H7 (cell line): ENCODE measurements at places on chromosomes 7 and 10. TPM values are rescaled to one million over a fixed set of nuclear protein-coding genes. Genes with fewer than 3 reads are reported as not detected.

The CDH23 gene
- 4.5 and 4.7 TPM in 2 replicates for total RNA-seq

The SORCS1 gene
- 1.00 and 1.3 TPM in 2 replicates for total RNA-seq

The HOXA9 gene
- total RNA-seq: not detected in 2 replicates

The PDSS1 gene
- 17.4 and 18.1 TPM in 2 replicates for total RNA-seq

The PAPOLB gene
- 0.14 TPM in 1 of 2 replicates, not detected in the other for total RNA-seq

The CCDC3 gene
- total RNA-seq: 0.63 and 0.73 TPM in 2 replicates

The ZNF425 gene
- 3.0 and 4.6 TPM in 2 replicates for total RNA-seq

The THSD7A gene
- total RNA-seq: 0.18 and 0.69 TPM in 2 replicates

The TRIL gene
- total RNA-seq: 1.5 and 2.2 TPM in 2 replicates

The KCND2 gene
- 3.4 and 5.7 TPM in 2 replicates for total RNA-seq

The SRRM3 gene
- total RNA-seq: 7.0 and 7.6 TPM in 2 replicates

The CPXM2 gene
- total RNA-seq: 2.9 and 3.1 TPM in 2 replicates

The EGFR gene
- total RNA-seq: 3.1 and 6.3 TPM in 2 replicates

The BTBD16 gene
- total RNA-seq: 0.15 and 0.42 TPM in 2 replicates

The CAPZA2 gene
- total RNA-seq: 116 and 152 TPM in 2 replicates

The MTERF1 gene
- total RNA-seq: 8.2 and 9.7 TPM in 2 replicates

The C7orf33 gene
- total RNA-seq: not detected in 2 replicates

GRCh38 chr7:33667196-33667595, 238.1 kb upstream of the BMPER start:
- no peak for DNase-seq

GRCh38 chr7:20298486-20298901, 32.2 kb upstream of the ITGB8 start:
- no peak for DNase-seq

DNA sequence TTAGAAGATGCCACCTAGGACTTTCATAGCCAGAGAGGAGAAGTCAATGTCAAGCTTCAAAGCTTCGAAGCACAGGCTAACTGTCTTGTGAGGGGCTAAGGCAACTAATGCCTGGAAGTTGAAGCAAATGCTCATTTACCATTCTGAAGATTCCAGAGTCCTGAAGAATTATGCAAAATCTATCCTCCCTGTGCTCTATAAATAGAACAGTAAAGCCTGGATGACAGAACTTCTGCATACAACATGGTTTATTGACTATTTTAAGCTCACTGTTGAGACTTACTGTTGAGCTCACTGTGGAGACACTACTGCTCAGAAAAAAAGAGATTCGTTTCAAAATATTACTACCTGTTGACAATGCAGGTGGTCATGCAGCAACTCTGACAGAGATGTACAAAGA, 28.6 kb downstream of the TNS3 start:
- DNase-seq: no peak

DNA sequence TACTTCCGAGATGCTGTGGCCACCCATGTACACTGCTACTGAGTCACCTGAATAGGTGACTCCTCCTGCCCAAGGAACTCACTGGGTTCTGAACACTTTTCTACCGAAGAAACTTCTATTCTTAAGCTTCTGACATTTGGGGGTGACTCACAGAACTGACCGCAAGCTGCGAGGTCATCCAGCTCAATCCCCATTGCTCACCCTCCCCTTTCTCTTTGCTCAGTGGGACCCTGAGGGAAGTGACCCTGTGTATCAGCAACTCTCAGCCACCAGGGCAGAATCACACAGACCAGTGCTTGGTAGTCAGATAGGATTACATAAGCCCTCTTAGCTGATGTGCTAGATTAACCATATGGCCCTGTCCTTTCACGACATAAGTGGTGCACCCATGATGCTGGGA, 46.3 kb downstream of the INSYN2A start:
- DNase-seq: peak; percentile 39

DNA sequence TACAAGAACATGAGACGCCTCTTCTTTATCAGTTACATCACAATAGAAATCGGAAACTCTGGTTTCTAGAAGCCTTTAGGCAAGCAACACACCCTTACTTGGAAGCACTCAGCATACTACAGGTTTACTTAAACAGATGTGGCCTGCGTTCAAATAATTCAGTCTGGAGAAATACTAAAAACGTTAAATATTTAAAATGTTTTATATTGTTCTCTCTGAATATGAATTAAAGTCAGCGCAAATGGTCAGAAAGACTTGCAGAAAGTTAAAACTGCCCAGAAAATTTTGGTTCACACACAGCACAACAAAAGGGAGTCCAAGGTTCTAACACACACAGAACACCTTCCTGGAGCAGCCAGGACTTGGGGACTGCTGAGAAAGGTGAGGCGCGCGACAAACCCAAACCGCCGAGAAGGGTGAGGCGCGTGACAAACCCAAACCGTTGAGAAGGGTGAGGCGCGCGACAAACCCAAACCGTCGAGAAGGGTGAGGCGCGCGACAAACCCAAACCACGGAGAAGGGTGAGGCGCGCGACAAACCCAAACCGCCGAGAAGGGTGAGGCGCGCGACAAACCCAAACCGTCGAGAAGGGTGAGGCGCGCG, 25.8 kb downstream of the ESYT2 start:
- no peak for DNase-seq

- peak; percentile 91 for DNase-seq
Measured at GRCh38 chr7:73429215-73429614, 4.4 kb upstream of the FZD9 start.

DNA sequence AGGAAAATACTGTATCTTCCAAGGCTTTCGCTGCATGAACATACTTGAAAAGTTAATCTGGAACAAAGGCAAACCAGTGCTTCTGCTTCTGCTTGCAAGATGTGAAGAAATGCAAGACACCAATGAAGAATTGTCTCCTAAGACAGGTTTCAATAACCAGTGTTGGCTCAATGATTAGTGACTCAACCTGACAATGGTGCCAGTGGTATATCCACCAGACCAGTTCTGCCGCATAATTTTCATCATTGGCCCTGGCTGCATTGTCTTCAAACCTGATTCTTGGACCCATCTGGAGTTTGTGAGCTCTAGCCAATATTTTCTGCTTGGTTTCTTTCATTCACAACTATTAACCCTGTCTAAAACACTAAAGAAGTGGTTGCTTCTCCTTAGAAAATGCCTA, 13.6 kb upstream of the STAMBPL1 start:
- no peak for DNase-seq

GRCh38 chr10:43778571-43778970, 129.9 kb upstream of the ZNF32 start:
- no peak for DNase-seq

DNA sequence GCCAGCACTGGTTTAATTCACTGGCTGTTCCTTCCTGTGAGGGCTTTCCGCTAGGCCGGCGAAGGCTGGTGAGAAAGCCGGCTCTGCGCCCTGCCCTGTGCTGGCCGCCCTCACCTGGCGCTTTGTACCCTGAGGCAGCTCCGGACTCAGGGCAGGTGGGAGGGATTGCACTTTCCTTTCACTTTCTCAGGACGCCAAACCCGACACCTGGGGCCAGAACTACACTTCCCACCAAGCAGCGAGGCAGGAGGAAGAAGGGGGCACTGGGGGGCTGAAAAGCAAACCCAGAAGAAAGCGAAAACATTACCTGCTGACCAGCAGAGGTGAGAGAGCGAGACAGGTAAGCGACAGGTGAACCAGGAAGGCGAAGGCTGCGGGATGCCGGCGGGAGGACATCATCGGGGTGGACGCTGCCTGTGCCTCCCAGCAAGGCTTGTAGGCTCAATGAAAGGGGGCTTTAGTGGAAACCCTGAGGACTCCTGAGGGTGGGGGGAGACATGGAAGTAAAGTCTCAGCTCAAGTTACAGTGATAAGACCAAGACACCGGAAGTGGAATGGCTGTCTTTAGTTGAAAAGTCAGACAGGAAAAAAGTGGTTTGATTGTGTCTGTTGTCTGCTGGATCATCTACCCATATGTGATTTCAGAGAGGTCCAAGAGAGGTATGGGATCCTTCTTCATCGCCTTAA, at the start of gene RAB19:
Gene RAB19 (plus strand): TSS at position 181 of the 687 bp plus-strand sequence. CDS start 3,589 bp downstream, outside the sequence.
- peak; percentile 85 for DNase-seq

GRCh38 chr7:21999896-22000295, 54.2 kb upstream of the CDCA7L start:
- no peak for DNase-seq

DNA sequence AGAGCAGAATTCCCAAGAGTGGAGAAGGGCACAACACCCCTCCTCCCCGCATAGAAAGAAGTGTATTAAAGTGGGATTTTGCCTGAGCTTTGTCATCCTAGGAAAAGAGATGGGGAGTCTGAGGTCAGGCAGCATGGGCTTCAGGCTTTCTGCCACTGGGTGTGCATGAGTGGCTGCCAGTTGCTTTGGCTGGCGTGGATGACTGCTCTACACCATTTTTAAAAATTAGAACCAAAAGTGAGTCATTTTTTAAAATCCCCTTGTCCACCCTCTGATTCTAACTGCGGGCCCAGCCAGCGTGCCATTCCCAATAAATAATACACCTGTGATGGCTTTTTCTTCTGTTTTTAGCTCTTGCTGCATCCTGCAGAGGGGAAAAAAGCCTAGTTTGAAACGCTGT, 13.4 kb downstream of the SLC29A3 start:
- no peak for DNase-seq

DNA sequence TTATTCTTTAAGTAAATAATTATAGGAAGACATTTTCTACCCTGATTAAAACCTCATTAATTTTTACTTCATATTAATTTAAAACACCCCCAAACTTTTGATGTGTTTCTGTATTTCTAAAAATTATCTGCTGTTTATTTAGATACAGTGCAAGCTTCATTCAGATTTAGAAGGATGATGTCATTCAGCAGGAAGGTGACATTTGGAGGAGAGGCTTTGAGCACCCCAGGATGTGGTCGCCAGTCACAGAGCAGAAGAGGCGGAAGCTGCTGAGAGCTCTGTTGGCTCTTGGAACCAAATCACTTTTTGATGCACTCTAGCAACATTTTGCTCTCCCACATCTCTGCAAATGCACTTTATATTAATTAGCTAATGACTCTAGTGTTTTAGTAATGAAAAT, 233.9 kb upstream of the CACNA2D1 start:
- no peak for DNase-seq

DNA sequence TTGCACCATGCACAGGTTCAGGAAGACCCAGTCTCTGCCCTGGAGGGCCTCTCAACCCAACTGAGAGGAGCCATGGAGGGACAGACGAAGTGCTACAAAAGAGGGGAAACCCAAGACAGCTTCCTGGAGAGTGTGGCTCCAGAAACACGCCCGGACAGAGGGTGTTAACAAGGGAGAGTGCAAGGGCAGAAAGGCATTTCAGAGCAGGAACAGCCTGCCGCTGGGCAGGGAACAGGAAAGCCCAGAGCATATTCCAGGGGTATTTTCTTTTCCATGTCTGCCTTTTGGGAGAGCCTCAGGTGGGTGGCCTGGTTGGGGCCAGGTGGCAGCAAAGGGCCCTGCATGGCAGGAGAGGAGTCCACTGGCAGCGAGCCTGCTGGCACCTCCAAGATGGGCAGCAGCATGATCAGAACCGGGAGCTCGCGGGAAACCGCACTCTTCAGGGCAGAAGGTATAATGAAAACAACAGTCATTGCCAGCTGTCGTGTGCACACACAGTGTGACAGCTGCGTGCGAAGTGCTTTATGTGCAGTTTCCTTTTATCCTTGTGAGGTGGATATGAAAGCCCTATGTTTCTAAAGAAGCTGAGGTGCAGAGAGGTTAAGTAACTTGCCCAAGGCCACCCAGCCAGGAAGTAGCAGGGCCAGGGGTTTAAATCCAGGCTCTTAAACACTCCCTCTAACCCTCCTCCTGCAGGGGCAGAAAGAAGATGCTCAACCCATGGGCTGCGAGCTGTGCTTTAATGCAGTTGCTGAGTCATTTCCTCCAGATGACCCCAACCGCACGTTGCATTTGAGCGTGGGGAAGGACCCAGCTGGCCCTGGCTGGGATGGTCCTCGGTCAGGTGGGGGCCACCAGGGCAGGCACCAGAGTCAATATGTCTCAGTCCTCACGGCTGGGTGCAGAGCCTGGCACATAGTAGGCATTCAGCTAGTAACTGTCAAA, 128.6 kb downstream of the OAT start:
- no peak for DNase-seq

DNA sequence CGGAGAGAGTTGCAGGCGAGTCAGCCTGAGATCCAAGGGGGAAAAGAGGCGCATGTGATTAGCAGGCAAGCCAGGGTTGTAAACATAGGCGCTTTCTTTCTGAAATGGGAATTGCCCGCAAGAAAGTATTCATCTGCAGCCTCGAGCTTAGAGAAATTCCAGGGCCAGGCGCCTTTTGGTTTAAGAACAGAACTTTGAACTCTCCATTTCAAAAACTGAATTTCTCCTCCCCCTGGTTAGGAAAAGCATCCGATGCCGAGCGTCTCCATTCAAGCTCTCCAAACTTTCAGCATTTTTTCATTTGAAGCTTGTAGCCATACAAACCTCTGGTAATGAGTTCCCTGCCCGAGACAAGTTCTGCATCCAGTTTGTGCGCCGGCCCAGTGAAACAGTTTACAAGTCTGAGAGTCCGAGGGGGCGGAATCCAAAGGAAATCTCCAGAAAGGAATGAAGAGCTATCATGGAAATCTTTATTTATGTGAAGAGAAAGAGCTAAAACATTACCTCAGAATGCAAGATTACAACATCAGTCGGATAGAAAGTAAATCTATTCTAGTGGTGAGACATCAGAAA, 69.9 kb downstream of the FAM204A start:
- no peak for DNase-seq

DNA sequence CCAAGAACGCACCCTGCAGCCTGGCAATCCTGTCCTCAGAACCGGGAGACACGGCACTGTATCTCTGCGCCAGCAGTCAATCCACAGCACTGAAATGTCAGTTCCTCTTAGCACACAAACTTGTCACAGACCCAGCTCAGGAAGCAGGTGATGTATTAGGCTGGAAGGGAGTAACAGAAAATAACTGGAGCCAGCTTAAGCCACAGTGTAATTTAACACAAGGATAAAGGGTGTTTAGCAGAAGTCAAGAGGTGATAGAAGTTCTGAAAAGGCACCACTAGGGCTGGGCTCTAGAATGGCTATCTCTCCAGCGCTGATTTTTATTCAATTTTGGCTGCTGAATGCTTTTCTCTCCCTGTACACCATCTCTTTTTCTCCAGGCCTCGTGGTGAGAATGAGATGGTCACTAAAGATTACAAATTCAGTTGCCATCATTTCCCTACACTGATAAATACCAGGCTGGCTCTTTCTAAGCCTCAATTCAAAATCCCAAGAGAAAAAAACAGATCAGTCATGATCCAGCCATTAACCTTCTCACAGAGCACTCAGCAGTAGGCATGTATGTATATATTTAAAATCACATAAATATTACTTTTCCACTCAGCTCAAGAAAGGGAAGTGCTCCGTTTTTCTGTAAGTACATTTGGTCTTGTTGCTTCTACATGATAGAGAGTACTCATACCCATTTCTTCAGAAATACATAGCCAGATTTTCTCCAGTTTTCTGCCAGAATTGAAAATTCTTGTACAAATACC, 102.7 kb upstream of the PRSS1 start:
- no peak for DNase-seq

DNA sequence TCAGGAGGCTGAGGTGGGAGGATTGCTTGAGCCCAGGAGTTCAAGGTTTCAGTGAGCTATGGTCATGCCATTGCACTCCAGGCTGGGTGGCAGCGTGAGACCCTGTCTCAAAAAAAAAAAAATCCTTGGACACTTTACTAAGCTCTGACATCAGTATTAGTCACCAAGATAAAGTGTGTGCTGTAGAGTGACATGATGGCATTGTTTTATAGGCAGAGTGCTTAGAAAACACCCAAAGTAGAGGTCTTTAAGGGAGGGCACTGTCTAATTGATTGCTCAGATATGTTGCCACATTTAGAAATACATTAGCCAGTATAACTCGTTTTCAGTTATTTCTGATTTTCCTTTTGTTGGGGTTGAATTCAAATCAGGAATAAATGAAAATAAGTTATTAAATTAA, 235.9 kb downstream of the REEP3 start:
- no peak for DNase-seq
